ENCODE measurements at places on chromosomes 1 and 21.

- no peak for DNase-seq
Measured at GRCh38 chr1:170686291-170686690, 22.4 kb downstream of the PRRX1 start.

DNA sequence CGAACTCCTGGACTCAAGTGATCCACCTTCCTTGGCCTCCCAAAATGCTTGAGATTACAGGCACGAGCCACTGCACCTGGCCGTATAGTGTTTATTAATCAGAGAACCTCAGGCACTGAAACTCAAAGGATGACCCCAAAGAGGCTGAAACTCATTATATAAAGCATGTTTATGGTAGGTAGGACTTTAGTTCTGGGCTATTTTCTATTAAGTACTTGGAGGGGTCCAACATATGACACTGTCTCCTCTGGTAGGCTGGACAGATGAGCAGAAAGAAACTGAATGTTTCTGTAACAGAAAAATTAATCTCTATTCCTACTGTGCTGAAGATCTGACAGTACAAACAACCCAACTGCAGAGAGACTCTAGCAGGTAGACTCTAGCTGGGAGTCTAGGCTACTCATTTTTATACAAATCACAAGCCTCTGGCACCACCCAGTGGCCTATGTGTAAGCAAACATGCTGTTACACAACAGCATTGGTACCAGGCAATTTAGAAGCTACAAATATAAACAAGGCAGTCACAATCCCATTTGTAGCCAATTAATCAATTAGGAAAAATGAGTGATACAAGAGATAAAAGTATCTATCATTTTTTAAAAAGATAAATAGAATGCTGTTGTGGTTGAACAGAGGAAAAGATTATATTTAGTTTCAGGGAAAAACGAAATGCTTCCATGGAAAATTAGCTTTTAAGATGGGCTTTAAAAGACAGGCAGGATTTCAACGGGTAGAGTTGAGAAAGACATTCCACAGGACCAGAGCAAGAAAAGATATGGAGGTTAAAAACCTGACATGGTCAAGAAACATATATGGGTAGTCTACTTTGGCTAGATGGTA is 10.4 kb downstream of the DCAF8 start:
- peak; percentile 62 for DNase-seq

DNA sequence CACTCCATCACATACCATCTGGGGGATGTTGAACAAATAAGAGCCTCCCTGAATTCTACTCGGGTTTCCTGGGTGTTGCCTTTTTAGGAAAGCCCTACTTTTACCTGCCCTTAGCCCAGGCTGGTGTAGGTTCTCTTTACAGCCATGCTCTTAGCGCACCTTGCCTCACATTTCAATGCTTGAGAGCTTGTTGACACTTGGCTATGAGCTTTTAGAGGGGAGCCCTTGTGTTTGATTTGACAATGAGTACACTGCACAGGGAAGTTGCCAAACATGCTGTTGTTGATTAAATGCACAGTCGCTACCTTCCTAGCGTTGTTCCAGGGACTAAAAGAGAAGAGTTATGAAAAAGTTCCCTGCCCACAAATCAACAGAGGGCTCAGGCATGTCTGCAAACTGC is 103.8 kb downstream of the TRABD2B start:
- no peak for DNase-seq

DNA sequence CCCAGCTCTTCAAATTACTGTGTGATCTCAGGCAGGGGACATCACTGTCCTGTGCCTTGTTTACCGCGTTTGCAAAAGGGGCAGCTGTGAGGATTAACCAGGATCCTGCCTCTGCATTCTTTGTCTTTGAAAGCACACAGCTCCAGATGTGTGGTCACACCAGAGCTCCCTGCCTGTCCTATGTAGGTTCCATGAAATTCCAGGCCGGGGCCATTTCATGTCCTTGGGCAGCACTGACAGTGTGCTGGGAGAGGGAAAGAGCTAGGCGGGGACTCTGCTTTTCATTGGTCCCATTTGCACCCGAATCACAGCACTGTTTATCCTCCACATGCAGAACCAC is 42.2 kb upstream of the SELENON start:
- DNase-seq, result no peak

- no peak for DNase-seq
Measured at GRCh38 chr1:246919902-246920301, 11.8 kb downstream of the AHCTF1 start.
